NCI-H187 (cell line): ENCODE measurements at places on chromosomes 11 and 22.

DNA sequence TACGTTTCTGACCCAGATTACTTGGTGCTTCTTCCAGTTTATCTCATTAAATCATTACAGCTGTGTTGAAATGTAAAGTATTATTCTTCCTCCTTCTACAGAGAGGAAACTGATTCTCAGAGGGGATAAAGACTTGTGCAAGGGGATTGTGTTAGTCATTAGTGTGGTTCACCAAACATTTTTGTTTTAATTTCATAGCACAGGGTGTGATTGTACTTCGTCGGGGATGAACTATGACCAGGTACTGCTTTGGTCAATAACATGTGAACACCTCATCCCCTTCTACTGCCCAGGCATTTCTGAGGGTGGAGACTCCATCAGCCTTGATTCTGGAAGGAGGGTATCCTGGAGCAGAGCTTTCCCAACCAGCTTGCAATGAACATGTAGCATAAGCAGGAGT, 120.2 kb upstream of the ALX4 start:
- DNase-seq: no peak

- DNase-seq: no peak
Observed at GRCh38 chr11:44651535-44652155, 75.1 kb upstream of the TSPAN18 start.

DNA sequence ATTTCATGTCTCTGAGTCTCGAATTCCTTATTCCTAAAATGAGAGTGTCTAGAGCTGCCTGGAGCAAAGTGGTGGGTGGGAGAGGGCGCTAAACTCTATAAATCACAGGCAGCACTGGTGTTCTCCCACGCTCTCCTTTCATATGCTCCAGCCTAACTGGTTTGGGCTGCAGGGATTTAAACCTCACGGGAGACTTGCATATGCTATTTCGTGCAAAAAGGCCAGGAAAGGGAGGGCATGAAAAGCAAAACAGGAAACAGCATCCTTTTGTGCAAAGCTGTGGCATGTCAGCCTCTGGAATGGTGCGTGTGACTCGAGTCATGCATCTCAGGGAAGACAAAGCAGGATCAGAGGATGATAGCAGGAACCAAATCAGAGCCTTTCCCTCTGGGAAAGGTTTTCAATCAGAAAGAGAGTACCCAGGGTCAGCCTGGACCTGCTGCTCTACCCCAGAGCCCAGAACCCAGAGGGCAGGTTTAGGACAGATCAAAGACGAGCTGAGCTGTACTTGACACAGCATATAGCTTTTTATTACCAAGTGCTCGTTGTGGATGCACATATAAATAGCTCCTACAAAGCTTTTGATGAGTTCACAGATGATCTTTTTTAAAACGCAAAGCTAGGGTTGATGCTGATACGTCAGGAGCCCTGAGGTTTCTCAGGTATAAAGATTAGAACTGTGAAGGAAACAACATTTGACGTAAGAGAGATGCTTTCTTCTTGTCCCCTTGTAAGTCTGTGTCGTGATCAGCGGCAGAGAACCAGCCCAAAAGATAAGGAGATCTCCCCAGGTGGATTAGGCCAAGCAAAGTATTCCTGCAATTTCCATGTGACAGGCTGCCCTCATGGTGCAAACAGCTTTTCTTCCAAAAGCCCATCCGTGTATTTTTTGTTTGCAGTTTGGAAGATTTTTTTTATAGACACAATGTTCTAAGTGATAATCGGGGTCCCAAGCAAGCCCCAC, 46.2 kb upstream of the YWHAH start:
- DNase-seq: no peak

DNA sequence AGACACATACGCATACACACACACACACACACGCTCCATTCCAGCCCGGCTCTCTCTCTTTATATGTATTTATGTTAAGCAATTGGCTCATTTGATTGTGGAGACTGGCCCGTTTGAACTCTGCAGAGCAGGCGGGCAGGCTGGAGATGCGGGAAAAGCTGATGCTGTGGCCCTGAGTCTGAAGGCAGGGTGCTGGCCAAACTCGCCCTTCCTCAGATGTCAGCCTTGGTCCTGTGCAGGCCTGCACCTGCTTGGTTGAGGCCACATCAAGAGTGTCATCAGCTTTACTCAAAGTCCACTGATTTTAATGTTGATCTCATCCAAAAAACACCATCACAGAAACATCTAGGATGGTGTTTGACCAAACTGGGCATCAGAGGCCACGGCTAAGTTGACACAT, 569.3 kb downstream of the TBC1D22A start:
- no peak for DNase-seq

DNA sequence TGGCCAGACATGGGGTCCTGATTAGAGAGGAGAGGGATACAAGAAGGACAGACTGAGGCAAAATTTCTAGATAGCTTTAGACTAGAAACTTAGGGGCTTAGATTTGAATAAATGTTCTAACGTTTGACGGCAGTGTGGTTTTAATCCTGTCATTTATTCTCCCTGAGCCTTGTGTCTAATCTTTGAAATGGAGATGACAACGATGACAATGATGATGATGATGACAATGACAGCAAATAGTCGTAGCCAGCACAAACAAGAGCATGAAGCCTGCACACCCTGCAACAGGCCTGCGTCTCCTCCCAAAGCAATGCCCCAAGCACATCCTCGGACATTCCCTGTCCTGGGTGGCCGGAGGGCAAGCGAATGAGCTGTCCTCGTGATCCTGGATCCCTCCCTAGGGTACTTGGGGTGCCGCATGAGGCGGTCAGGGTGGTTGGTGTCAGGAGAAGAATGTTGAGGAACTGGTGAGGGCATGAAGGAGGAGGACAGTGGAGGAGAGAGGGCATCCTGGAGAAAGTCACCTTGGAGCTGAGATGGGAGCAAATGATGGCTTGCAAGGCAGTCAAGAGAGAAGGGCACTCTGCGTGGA, 502.1 kb upstream of the B3GAT1 start:
- DNase-seq: no peak

DNA sequence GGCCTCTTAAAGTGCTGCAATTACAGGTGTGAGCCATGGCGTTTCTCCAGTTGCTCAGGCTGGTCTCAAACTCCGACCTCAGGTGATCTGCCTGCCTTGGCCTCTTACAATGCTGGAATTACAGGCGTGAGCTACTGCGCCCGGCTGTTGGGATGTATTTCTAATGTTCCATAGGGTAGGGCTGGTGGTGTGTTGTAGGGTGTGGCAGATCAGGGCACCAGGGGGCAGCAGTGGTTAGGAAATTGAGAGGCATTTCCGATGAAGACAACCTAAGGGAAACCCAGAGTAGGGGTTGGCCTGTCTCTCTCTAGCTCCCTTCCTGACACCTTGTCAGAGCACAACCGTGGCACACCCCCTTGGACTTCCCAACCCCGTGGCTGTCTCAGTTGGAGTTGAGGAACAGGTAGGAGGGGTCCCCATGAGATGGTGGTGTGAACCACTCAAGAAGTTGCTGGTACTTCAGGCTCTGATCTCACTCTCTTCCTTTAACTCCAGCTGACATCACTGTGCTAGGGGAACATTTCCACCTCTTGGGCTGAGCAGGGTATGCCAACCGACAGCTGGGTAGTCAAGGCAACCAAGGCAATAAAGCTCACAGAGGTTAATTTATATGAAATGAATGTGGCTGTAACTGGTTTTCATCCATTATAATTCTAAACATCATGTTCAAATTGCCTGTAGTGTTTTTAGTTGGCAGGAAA, 33.0 kb downstream of the YWHAH start:
- DNase-seq: peak; percentile 29

- DNase-seq: no peak
Observed at GRCh38 chr22:22657712-22658111, 13.3 kb downstream of the GGTLC2 start.

DNA sequence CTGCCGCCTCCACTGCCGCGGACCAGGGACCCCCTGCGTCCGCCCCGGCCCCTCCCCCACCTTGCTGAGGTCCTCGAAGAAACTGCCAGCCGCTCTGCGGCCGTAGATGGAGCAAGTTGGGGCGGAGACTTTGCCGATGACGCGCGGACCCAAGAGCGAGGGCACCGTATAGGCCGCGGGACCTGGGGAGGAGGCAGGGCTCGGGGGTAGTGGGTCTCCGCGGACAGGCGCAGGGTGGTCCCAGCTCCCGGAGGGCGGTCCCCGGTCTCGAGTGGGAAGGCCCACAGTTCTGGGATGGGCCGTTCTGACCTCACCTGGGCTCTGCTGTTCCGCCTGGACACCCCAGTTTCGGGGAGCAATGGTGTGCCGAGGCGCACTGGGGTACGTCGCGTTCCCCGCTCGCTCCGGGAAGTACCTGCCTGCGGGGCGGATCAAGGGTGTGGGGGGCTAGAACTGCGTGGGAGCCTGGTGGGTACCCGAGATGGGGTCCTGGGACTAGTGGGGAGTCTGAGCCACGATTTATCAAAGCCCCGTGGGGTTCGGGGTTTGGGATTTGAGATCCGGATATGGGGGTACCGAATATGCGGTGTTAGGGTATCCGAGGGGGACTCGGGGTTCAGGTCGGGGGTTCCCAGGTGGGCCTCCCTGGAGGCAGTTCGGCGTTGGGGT, 1.2 kb upstream of the TYMP start:
- no peak for DNase-seq
